ENCODE measurements at places on chromosomes 7 and 10.
A peak's percentile ranks its signal among the peaks of the same experiment; 100 is the strongest.

DNA sequence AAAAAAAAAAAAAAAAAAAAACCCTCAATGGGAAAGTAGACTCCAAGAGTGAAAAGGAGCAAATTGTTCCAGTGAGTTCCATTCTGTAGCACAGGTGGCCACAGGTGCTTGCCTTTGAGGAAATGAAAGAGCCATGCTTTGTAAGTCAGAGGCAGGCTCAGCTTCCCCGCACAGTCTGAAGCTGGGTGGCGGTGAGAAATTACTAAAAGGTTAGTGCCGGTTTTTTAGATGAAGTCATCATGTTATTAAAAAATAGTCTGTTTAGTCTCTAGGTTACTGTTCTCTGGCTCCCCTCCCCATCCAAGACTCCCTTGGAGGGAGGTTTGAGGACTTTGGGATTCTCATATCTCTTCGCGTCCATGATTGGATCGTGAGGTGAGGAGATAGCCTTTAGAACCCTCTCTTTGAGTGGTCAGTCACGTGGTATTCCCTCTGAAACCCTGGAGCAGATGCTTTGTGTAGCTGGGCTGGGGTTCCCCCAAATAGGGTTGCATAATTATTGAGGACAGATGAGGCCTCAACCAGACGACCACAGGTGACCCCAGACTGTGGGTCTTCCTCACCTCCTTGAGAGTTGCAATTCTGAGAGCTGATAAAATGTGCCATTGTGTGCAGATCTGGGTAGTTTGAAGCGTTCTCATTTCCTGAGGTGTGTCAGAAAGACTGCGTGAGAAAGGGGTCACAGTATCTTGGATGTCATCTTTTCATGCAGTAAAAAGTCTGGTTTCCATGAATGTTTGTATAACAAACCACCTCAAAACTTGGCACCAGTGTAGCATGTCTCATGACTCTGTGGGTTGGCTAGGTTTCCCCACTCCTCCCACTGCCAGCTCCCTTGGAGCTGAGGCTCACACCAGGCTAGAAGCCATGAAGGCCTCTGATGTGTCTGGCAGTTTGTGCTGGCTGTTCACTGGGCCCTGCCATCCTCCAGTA lies 27.1 kb downstream of the OGDH start:
- DNase-seq, result peak; percentile 94

DNA sequence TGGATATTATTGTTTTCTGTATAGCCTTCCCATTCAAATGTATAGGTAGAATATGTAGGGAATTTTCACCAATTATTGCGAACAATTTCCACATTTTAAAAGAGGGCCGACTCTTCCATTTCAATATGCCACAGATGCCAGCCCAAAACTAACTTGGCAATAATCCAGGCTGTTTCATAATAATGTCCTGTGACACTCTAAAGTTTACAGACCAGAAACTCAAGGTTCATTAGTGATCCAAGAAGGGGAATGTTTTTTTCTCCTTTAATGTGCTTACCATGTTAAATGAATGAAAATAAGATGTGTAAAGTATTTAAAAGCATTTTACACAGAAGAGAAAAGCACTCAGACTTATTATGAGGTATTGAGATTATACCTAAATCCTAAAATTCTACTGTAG lies 63.0 kb upstream of the FAM3C start:
- DNase-seq, result no peak

- peak; percentile 75 for DNase-seq
Measured at GRCh38 chr10:132382231-132382922, 14.6 kb upstream of the PWWP2B start.

DNA sequence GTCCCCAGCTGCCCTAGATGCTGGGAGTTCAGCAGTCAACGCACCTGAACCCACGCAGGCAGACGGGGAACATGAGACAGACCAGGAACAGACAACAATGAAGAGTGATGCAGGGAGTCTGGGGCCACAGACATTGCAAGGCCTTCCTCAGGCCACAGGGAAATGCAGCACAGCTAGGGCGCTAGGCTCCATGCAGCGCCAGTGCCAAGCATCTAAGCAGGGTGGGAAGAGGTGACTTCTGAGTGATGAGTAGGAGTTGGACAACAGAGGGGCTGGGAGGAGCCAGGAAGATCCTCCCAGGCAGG lies 7.7 kb upstream of the RET start:
- no peak for DNase-seq

DNA sequence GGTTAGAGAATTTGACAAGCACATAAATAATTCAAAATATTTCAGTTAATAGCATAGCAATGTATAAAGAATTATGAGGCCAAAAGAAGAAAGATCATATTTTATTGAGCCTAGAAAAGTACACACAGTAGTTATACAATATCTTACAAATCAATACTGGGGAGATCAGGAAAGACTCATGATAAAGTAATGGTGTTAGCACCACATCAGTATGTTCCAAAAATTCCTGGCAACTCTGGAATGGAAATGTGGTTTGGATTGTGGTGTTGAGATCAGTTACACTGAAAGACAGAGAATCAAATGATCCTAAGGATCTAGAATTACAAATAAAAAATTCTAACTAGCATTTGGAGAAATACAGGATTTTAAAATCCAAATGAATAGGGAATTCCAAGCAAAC lies 420.5 kb upstream of the CNTNAP2 start:
- no peak for DNase-seq

DNA sequence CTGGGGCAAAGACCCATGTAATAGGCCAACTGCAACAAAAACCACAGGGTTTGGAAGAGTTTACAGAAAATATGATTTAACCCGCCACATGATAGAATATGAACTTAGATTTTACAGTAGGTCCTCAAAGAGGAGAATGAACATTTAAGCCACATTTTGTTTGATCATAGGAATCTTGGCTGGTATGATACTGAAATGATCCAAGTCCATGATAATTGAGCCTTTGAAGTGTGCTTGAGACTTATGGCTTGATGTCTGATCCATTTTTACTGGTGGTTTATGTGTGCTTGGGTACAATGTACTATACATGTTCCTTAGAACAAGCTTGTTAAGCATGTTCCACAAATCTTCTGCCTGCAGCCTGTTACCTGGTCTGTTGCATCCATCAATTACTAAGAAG lies 41.8 kb upstream of the PDSS1 start:
- no peak for DNase-seq

- DNase-seq, result no peak
Measured at GRCh38 chr10:86644152-86644793, 10.1 kb upstream of the OPN4 start.

GRCh38 chr7:70035519-70035918 lies 437.2 kb downstream of the AUTS2 start:
- no peak for DNase-seq

DNA sequence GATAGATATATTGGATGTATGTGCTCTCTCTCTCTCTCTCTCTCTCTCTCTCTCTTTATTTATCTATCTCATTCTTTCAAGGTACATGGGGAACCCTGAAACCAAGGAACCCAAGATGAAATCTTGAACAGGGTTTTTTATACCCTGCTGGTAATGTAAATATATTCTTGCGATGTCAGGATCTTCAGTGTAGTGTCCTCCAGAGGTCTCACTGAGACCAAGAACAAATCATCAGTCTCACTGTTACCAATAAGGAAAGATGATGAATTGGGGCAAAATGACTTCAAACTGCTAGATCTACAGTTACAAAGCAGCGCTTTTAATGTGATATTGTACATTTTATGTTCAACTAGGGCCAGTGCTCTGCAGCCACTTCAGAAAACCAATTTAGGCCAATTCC lies 423.5 kb downstream of the ANKRD7 start:
- no peak for DNase-seq

DNA sequence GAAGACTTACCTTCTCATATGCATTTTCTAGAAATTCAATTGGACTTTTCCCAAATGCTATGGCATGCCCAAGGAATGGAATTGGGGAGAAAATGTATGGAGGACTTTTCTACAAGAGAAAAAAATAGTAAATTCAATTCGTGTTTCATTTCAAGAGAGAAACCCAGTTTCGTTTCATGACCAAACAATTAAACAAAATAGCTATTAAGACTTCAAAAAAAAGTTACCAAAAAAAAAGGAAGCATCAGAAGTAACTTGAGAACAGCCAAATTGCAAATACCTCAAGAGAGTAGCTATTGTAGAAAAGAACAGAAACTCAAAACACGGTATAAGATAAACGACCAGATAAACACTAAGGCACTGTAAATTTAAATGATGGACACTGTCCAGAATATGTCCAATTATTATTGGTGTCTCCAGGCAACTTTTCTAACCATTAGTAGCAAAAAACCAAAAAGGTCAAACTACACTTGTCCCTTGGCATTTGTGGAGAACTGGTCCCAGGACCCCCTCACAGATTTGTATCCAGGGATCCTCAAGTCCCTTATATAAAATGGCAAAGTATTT lies 2.4 kb downstream of the CYP51A1 start:
- no peak for DNase-seq

- no peak for DNase-seq
Measured at GRCh38 chr7:93958651-93959050, 37.1 kb downstream of the GNG11 start.

DNA sequence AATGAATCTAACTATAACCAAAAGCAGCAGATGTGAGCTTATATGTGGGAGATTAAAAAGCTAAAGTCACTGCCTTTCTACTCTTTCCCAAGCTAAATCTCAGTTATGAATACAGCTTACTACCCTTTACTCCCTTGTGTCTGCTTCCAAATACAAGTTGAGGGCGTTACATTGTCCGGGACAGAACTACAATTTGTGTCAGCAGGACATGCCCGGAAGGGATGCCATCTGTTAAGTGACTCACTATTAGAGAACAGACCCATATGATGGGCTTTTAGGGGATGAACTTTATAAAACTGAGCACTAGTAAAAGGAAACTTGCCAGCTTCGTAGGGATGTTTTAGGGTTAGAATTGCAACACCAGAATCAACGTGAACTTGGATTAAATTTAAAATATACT lies 299.7 kb upstream of the CSTF2T start:
- no peak for DNase-seq

DNA sequence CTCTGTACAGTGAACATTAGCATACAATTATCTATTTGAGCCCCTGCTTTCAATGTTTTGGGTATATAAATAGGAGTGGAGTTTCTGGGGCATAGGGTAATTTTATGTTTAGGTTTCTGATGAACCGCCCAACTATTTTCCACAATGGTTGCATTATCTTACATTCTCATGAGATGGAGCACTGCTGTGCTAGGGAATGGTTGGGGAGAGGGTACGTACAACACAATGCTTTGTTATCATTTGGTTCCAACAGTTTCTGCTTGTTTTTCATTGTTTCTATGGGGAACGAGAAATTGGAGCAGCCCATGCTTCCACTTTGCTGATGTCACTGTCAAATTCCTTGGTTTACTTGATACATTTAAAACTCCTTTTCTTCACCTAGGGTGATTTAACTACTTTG lies 1115.3 kb downstream of the REEP3 start:
- DNase-seq, result no peak

DNA sequence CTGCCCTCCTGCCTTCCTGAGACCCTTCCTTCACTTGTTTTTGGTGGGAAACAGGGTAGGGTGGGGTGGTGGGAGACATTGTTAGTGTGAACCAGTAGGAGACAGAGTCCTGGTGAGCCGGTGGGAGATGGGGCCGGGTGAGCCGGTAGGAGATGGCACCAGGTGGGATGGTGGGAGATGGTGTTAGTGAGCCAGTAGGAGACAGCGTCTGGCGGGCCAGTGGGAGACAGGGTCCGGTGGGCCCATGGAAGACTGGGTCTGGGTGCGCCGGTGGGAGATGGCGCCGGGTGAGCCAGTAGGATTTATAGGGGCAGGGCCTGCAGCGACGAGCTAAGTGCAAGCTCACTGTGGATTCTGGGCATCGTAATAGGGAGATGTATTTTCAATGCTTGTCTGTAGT lies 116.8 kb downstream of the TRRAP start:
- DNase-seq, result no peak

GRCh38 chr10:114565066-114565465 lies 93.0 kb downstream of the ABLIM1 start:
- DNase-seq, result no peak

DNA sequence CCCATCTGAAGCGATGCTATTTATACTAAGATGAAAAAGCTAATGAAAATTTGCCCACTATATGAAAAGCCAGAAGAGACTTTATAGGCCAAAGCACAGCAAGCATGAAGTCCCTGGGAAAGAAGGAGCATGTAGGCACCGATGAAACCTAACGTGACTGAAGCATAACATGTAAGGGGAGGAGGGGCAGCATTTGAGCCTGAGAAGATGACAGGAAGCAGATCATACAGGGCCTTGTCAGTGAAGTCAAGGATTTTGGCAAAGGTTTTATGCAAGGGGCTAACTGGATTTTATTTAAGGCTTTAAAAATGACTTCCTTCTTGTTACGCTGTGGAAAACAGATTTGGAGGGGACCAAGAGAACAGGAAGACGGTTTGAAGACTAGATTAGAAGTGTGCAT lies 744.0 kb downstream of the PHTF2 start:
- no peak for DNase-seq

DNA sequence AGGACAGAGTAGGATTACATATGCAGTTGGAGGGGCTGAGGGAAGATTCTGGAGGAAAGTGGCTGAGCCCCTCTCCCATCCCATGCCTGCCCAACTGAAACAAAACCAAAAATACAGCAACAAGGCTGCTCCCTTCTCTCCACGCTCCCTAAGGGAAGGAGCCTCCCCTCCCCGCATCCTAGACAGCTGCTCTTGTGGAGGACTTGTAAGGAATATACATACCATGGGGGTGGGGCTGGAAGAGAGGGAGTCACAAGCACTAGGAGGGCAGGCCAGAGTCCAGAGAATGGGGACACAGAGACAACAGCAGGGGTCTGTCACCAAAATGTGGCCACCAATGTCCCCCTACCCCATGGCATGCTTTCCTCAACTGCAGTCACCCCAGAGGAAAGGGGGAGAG lies 13.2 kb downstream of the LDB1 start:
- no peak for DNase-seq

GRCh38 chr10:126177417-126178030 lies 210.8 kb downstream of the ADAM12 start:
- no peak for DNase-seq

DNA sequence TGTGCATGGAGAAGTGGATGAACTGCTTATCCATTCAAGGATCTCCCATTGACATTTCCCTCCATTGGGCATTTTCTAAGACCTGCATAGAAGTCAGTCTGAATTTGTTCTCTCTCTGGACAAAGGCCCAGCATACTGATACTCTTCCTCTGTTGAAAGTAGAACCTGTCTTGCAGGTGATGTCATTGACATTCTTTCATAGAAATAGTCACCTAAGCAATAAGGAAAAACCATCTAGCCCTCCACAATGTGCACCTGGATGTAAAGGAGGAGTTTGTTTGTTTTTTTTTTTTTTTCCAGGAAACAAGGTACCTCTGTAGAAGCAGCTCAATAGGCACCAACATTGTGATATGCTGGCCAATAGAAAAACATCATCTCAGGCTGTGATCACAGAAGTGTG lies 150.4 kb downstream of the DPY19L1 start:
- DNase-seq, result no peak

- DNase-seq, result no peak
Measured at GRCh38 chr7:26563406-26563805, 271.7 kb downstream of the SNX10 start.
